ENCODE measurements at places on chromosomes 16 and 17.

DNA sequence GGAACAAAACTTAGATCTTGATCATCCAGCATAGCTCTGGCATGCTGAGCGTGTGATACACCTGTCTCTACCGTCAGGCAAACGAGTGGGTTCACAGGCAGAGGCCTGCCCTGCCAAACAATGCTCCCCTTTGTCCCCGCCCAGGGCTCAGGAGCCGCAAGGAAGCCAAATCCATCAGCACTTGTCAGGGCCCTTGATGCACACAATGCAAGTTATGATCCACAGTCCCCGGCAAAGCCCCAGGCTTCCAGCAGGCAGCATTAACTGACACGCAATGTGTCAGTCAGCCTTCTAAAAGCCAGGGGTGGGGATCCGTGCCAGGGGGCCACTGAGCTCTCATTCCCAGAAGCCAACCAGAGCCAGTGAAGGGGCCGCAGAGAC is 460.9 kb downstream of the SLC39A11 start:
- no peak for DNase-seq

DNA sequence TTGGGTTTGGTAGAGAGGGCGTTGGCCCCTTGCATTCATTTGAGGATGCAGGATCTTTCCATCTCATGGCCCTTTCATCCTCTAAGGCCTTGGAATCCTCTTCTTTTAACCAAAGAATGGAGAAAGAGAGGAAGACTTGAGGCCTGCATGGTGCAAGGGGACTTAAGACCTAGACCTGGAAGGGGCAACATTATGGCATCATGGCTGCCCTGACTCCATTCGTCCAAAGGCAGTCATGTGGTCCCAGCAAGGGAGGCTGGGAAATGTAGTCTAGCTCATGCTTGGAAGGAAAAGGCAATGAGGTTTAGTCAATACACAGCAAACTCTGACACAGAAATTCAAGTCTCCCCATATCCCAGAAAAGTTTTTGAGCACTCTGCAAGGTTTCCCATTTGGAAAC is 30.7 kb upstream of the CDRT4 start:
- no peak for DNase-seq

DNA sequence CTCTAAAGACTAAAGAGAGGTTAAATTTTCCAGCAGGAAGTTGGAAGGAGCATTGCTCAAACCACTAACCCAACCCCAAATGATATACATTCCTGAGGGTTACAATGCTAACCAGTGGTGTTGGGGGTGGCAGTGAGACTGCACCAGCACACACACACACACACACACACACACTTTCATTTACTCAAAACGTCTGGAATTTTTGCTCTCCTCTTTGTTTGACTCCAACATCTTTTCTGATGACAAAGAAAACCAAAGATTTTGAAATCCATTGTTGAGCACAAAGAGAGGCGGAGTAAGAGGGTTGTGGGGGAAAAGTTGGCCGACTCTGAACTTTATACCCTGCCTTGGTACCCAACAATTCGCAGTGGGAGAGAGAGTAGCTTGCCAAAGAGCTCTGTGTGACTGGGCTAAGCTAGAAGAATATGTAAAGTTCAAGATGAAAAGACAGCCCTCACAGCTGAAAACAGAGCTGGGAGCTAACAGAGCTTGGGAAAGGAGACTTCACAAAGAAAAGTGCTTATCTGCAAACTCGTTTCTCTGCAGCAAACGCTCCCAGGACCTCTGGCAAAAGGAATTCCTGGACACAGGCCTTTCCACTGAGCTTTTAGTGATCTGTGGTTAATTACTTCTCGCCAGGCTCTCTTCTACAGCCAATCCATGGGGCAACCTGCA is 426.0 kb upstream of the CDH11 start:
- no peak for DNase-seq

GRCh38 chr16:11990702-11991390 is 14.3 kb downstream of the SNX29 start:
- no peak for DNase-seq

DNA sequence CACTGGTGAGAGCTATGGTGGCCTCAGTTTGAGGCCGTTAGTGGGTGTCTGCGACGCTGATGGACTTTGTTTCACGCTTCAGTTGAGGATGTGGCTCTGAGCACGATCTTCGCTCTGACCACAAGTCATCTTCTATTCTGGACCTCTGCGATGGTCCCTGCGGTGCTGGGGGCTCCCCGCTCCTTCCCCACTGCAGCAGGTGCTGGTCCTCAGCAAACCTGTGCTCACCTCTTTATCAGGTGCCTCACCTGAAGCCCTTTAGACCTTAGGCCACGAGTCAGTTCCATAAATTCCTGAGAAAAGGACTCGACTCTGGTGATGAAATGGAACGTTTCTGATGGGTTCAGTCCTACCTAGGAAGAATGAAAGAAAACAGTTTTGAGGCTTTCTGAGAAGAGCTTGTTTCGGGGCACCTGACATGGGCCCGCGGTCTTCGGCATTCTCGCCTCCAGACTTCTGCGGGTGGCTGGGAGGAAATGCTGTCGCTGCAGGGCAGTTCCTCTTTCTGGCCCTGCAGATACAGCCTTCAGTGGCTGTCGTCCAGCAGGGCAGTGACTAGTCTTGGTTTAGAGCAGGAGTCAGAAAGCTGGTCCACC is 4.7 kb downstream of the KCTD5 start:
- DNase-seq = peak; percentile 61

GRCh38 chr16:75810342-75810741 is 84.1 kb upstream of the CPHXL start:
- no peak for DNase-seq

DNA sequence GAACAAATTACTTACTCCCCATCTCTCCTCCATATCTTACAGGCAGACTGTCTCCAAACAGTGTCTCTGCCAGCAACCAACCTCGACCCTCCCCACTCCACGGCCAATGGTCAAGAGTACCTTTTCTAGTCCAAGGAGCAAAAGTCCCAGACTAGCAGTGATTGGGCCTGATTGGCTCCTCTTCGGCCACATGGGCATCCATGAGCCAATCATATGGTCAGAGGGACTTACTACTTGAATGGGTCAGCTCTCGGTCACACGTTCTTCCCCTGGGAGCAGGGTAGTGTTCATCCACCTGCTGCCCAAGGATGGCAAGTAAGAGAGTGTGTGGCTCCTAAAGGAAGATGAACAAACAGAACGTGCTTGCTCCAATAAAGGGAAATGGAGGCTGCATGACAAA is 84.6 kb downstream of the C16orf78 start:
- DNase-seq = peak; percentile 19

DNA sequence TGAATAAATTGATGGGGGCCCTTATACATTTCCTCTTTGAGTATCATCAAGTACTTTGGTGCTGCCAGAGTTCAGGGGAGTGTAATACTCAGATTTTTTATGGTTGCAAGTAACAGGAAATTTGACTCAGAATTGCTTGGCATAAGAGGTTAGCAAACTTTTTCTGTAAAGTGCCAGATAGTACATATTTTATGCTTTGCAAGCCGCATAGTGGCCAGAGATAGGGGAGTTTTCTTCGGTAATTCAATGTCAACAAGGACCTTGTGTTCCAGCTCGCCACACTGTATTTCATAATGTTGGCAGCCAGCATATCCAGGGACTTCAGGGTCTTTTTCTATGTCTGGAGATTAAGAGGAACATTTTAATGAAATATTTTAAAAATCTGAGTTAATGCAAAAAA is 51.0 kb upstream of the MARCHF10 start:
- no peak for DNase-seq

DNA sequence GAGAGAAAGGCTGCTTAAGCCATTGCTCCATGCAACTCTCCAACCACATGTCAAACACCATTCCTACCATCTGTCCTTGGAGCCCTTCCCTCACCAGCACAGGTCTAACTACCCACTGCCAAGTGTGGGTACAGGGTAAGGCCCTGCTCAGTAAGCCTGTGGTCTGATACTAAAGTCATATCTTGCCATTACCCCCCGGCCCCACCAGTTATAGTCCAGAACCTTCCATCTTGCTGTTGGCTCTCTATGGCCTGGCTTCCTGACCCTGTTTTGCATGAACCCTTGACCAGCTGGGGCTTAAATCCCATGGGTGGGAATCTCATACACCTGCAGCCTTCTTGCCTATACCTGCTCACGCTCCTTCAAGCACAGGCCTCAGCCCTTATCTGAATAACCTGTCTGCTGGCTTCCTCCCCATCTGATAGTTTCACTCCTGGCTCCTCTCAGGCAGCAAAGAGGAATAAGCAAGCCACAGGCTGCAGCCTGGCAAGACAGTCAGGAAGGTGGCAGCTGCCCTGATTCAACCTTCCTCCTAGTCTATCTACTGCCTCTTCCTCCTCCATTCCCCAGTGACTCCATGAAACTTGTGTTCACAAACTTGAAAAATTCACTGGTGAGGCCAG is 64.1 kb downstream of the ZFHX3 start:
- DNase-seq = no peak

- DNase-seq = no peak
These were observed 4.6 kb upstream of the DRC7 start for GRCh38 chr16:57689762-57690558.

- DNase-seq = peak; percentile 42
These were observed 174.3 kb upstream of the CHMP6 start for GRCh38 chr17:80817321-80817845.

DNA sequence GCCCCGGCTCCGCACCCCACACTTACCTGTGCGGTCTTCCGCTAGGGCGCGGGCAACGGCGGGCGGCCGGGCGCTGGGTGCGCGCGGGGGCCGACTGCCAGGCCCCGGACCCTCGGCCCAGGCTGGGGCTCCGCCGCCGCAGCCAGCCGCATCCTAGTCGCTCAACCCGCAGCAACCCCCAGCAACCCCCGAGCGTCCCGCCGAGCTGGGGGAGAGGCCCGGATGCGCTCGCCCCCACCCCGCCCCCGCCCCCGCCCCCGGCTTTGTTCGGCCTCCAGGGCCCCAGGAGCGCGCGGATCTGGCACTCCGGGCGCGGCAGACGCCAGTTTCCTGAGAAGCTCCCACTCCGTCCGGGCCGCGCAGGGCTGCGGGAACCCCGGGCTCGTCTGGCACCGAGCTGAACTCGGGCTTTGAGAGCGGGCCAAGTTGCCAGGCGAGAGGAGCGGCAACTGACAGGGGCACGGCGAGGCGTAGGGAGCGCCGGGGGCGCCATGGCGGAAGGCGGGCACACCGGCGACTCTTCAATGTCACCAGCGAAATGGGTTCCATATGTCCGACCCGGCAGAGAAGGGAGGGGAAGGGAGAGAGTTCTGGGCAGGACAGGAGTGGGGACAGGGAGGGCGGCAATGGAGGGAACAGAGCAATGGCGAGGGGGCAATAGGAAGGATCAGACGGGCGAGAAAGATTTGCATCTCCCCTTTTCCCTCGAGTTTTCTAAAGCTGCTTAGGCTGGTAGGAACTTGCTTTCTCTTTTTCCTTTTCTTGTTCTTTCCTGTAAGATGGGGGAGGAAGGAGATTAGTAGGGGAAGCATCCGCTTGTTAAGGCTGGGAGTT is 13.7 kb downstream of the HOXB4 start:
- DNase-seq = no peak

- peak; percentile 97 for DNase-seq
These were observed 36.0 kb downstream of the CHD9 start for GRCh38 chr16:53090591-53091411.

DNA sequence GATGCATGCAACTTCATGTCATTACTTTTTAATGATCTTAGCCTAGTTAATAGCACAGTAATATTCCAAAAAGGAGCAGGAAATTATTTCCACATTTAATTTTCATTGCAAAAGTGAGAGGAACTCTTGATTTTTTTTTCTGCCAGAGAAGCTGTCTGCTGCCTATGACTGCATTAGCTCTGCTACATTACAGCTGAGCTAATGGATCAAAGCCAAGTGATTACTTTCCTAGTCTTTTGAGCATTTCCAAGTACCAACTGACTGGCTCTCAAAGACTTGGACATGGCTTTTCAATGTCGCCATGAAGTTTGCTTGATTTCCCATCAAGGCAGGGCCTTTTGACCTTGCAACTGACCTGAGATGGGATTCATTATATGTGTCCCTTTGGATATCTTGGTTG is 356.6 kb upstream of the XYLT1 start:
- DNase-seq = no peak

DNA sequence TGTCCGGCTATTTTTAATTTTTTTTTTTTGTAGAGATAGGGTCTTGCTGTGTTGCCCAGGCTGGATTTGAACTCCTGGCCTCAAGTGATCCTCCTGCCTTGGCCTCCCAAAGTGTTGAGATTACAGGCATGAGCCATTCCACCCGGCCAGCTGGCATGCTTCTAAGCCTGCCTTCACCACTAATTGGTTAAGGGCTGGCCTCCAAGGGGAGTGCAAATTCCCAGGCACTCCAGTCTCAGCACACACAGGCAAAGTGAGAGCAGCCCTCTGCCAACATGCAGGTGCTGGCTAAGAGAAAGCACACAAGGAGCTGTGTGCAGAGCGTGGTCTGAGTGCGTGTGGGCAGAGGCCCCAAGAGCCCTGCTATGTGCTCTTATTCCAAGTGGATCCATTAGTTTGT is 149.8 kb upstream of the HS3ST2 start:
- no peak for DNase-seq

GRCh38 chr16:49464877-49465504 is 91.4 kb downstream of the C16orf78 start:
- peak; percentile 45 for DNase-seq

DNA sequence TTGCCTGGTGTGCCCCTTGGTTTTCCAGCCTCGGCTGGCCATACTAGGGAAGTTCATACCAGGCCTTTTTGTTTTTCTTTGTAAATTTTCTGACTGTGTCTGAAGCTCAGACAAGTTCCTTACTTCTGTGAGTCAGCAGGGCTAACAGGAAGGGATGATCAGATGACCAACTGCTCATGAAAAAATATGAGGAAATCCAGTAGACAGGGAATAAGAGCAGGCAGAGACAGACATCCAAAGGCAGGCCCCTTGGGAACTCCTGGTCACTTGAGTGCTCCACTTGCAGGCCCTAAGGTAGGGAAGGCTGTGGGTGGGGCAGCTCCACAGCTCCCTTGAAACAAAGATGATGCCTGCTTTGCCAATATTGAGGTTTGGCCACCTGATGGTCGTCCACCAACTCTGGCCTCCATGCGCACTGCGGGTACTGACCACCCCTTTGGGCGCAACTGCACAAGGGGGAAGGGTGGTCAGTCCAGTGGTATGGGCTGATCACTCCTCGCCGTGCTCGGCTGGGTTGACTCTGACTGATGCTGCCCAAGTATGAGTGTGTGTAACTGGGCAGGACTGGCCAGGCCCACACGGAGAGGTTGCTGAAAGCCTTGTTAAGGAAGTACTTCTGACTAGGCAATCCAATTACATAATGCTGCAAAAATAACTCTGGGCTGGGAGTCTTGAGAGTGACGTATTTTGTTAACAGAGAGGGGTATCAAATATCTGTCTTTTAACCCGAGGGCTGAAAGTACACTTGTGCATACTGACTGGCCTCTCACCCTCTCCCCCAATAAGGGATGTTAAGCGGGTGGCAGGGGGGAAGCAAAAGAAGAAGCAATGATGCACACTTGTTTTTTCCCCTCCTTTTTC is 20.8 kb upstream of the ZFHX3 start:
- peak; percentile 93 for DNase-seq

- no peak for DNase-seq
These were observed 17.0 kb upstream of the ANKFN1 start for GRCh38 chr17:56136301-56136700.

DNA sequence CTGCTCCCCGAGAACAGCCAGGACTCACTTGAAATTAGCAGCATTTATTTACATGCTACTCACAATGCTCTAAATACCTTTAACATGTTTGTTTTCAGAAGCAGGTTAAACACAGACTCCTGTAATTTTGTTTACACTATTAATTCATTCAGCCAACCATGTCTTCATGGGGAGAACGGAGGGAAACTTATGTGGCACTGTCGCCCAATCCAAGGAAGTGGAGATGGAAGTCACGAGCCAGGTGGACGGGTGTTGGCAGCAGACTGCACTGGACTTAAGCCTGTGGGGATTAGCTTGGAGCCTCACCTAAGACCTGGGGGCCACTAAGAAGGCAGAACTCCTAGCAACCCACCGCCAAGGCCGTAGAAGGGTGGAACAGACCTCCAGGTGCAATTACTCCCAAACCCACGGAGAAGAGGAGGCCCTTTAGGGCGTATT is 8.8 kb upstream of the GFAP start:
- no peak for DNase-seq
